OCI-LY7 (cell line): ENCODE measurements at places on chromosomes 1 and 21.

DNA sequence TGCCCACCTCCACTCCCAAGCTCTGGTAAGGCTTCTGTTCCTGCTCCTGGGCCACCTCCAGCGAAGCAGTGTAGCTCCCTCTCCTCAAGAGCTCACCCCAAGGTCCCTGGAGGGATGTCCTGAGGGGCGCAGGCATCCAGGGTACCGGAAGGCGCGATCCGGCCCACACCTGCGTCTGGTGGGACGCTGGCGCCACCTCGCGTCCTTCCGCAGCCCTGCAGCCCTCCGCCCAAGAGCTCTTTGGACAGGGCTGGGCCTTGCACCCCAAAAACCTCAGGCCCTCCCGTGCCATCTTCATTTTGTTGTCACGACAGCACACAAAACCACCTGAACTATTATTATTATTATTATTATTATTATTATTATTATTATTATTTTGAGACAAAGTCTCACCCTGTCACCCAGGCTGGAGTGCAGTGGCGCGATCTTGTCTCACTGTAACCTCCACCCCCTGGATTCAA is 49.2 kb upstream of the PAX7 start:
- DNase-seq, result peak; percentile 56

DNA sequence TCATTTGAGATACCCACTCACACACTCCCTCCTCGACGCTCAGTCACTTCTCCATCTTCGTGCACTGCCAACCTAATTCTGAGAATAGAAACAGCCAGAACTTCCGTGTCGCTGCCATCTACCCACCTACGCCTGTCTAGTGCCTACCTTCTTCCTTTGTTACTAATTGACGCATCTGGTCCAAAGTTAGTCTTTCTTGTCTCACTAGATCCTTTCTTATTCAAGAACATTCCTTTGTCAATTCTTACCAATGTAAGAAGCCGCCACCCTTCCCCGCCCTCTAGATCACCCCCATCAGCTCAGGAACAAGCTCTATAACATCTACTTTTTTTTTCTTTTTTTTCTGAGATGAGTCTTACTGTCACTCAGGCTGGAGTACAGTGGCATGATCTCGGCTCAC is 3.7 kb downstream of the PADI6 start:
- no peak for DNase-seq

- no peak for DNase-seq
Measured at GRCh38 chr1:55348356-55348755, 133.2 kb upstream of the USP24 start.

- DNase-seq, result no peak
Measured at GRCh38 chr1:38009088-38009840, 3.3 kb upstream of the UTP11 start.

DNA sequence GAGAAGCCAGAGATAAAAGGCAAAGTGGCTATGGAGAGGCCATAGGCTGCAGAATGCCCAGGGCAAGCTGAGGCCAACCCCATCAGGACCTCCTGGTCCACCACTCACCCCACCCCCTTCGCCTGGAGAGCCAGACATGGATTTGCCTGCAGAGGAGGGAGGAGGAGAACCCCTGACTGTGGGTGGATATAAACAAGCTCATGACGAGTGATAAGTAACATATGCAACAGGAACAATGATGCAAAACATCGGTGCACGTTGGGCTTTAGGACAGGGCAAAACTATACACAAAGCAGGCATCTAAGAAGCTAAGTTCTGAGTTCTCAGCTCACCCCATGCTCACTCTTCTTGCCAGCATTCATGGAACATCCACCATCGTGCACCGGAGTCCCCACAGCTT is 150.3 kb downstream of the ETS2 start:
- no peak for DNase-seq

DNA sequence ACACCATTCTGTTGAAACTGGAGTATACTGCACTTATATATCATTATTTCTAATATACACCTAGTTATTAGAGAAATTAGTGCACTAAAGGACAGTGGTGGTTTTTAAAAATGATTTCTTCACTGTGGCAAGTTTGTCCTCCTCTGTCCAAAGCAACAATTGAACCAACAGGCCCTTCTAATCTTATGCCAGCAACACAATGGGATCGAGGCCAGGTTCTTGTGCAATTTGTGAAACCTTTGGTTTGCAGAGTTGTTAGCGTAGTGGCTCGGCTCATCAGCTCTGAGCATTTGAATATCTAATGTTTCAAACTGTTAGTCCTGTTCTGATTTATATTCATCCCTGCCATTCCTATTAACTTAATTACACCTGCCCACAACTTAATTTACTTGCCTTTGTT is 9.9 kb upstream of the LRRC39 start:
- DNase-seq, result no peak
